ENCODE measurements at places on chromosomes 1 and 21.

- DNase-seq = no peak
Observed at GRCh38 chr21:18253221-18253620, 8.6 kb downstream of the CHODL start.

DNA sequence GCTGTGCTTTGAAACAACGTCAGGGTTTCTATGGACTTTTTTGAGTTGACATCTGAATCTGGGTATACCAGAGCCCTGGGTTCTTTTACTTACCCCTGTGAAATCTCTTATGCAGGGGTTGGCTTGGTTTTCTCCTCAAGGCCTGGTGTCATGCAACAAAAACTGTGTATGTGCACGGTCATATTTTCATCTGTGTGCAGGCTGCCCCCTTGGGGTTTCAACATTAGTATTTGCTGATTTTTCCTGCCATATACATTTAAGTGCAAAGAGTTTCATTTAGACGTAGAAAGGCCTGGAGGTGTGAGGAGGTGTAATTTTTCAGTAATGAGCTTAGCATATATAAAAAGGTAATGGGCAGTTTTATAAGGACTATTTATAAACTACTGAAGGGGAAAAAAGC, 22.0 kb upstream of the ZBTB18 start:
- DNase-seq = no peak

DNA sequence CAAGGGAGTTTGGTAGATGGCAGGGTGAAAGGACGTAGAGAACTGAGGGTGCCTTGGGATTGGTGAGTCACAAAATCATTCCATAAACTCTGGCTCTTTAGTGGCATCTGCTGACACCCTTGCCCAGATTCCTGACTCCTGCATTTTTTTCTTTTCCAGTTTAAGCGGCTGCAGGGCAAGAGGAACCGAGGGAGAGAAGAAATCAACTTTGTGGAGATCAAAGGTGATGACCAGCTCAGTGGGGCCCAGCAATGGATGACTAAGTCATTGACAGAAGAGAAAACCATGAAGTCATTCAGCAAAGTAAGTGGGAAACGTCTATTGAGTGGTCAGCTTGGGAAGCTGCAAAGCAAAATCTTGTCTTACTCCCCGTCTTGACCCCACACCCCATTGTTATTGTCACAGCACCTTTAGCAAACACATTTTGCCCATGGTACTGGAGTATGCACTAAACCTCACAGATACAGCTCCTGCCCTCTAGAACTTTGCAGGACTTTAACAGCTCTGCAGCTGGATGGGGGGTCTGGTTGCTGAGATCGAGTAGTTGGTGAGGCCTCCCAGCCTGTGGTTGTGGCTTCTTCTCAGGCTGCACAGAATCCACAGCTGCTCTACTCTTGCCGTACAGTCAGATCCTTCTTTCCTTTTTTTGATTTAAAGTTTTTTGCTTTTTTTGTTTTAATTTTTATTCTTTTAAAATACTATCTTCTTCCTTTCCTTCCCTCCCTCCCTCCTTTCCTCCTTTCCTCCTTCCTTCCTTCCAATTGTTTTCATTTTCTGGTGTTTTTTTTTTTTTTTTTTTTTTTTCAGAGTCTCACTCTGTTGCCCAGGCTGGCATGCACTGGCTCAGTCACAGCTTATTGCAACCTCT, 21.9 kb downstream of the SH2D2A start:
- no peak for DNase-seq

GRCh38 chr1:106523497-106523896, 533.0 kb upstream of the PRMT6 start:
- no peak for DNase-seq

GRCh38 chr1:2636733-2637132, 3.9 kb upstream of the MMEL1 start:
- DNase-seq = no peak

DNA sequence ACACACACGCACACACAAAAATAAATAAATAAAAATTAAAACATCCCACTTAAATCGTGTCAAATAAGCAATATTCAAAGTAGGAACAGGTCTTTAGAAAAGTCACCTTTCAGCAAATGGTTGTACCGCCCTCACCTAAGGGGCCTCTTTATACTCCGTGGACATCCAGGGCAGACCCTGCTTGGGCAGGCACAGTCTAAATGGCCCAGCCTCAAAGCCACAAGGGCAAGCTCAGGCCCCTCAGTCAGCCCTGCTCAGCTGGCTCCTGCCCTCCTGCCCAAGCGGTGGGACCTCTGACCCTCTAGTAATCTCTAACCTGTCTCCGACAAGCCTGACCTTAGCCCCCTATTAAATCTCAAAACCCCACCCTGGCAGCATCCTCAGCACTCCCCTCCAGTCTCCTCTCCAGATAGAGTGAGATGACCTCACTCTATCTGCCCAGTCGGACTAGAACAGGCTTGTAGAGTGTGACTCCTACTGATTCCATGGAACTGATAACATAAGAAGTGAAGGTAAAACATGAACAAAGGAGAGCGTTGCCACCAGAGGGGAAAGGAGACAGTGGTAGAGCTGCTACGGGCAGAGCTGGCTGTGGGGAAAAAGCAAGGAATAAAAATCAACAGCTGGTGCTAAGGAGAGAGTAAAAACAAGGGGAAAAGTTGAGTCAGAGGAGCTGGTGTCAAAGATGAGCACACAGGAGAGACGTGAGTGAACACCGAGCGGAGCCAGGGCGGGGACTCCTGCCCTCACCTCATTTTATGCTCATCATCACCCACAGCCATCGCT, 36.0 kb downstream of the SIPA1L2 start:
- DNase-seq = no peak

- DNase-seq = peak; percentile 84
Observed at GRCh38 chr1:3319874-3320245, 134.6 kb upstream of the ARHGEF16 start.

DNA sequence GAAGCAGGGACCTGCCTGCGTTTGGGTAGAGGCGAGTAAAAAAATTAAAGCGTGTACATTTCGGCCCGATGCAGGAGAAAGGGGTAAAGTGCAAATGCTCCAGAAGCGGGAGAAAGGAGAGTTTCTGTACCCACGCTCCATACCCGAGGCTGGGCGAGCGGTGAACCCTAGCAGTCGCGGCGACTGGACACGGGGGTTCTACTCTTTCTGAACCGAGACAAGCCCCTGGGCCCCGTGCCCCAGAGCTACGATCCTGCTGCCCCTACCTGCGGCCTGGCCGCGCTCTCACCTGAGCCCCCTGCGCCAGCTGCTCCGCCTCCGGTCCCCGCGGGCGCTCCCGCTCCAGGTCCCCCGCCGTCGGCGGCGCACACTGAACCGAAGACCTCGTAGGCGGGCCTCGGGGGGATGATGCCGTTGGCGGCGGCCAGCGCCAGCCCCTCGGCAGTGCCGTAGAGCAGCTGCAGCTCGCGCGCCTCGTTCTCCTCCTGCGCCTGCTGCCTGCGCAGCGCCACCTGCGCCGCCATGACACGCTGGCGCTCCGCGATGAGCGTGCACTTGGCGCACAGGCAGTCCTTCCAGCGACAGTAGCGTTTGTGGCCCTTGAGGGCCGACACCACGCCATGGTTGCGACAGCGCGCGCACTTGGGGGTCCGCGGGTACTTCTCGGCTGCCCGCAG, 2.4 kb downstream of the DMRTA2 start:
- DNase-seq = peak; percentile 25

- no peak for DNase-seq
Observed at GRCh38 chr1:68199603-68200002, 32.7 kb downstream of the WLS start.

DNA sequence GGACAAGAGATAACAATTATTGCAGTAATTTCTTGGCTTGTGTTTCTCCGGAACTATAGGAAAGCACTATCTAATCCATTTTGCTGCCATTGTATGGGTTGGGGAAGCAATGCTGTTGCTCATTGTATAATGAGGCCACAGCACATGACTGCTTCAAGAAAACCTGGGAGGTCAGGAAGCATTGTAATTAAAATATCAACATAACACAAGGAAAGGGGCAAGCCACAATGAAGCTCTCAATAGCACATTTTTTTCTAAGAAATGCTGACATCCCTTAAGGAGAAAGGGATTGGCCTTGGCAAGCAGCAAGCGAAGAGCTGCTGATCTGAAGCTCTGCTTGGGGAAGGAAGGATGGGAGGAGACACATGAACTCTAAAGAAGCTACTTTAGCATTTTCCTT, 44.0 kb downstream of the PLPP3 start:
- no peak for DNase-seq

- no peak for DNase-seq
Observed at GRCh38 chr1:201017828-201018163, 5.7 kb downstream of the KIF21B start.

DNA sequence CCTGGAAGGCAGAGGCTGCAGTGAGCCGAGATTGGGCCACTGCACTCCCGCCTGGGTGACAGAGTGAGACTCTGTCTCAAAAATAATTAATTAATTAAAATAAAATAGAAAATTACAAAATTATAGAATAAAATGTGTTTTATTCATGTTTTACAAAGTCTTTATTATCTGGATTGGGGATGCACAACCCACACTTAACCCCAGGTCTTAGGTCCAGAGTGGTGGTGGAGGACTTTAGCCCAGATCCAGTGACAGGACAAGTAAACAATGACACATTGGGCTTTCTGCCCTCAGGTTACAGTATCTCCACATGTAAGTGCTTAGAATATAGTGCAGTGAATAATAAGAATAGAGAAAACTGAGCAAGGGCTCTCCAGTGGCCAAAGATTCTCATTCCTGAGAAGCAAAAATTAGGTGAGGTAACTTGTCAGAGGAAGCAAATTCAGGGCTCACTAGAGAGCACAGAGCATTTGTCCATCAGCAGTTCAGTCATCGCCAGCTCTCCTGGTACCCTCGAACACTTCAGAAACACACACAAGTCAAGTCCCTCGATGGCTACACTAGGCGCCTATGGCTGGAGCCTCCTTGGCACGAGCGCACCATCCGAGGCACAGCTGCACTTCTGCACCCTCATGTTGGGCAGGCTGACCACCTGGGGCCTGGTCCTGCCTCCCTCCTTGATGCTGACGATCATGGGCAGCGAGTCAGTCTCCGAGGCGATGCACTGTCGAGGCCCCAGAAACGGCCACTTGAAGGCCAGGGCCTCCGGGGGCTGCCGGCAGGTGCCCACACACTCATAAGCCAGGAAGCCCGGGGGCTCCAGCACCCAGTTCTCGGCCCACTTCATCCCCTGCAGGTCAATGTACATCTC, 2.6 kb downstream of the LEFTY1 start:
- DNase-seq = no peak

DNA sequence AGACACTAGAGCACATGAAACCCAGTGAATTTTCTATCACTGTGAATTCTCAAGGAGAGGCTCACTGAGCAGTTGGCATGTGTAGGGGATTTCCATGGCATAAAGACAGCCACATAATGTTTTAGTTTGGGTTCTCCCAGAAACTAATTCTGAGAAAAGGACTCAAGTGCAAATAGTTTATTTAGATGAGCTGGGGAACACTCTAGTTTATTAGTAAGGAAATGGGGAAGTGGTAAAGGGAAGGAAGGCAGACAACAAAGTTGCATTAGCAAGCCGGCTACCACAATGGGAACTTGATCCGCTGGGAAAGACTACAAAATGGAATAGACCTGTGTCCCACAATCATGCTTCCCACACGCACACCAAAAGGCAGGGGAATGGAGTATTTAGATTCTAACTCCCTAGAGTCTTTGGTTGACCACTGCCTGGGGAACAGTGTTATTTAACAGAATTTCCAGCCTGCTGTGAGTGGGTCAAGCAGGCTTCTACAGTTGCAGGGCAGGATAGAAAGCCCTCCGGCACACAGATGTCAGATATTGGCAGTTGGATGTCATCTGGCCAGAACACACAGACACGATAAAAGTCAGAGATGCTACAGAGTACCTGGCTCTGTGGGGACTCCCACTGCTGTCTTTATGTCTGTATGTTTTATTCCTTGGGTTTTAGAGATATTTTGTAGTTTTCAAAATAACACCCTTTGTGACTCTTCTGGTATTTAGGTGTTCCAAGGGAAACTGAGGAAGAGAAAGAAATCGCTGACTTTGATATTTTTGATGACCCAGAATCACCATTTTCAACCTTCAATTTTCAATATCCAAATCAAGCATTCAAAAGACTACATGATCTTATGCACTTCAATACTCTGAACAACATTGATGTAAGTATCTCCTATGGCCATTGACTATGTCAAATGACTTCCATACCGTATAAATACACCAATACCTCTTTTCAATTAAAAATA, 150.1 kb downstream of the PLA2G4A start:
- DNase-seq = no peak

DNA sequence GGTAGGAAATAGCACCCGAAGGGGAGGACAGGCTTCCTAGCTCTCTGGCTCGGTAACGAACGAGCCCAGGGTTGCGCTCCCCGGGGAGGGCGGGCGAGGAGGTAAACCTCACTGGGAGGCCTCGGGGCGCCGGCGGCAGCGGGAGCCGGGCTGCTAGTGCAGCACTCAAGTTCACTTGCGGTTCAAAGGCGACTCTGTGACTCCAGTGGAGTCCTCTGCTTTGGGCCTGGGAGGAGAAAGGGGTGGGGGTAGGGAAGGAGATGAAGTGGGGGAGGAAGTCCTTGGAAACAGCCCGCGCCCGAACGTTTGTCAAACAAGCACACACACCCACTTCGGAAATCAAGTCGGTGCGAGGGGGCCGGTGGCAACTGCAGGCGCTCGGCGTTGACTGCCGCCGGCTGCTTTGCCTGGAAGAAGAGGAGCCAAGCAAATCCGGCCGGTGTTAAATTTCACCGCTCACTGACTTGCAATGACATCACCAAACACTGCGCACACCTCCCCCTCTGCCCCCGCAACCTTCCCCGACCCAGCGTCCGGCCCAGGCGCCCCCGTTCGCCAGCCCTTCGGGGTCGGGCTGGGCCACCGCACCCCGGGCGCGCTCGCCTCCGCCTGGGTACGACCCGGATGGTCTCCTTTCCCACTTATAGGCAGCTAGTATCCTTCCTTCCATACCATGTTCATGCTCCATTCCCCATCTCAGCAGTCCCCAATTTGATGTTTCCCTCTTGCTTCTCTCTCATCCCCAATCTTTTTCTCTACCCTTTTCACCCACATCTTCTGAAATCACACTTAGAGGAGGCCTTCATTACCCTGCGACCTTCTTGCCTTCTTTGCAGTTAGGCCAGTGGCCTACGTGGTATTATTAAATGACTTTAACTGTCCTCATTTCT, at the start of gene COL24A1:
COL24A1 (minus strand) TSS at position 207 of the 890 bp plus-strand sequence. CDS start 376 bp downstream, outside the sequence.
- peak; percentile 44 for DNase-seq

- no peak for DNase-seq
Observed at GRCh38 chr1:16420424-16421118, 16.7 kb downstream of the SPATA21 start.

GRCh38 chr1:9827558-9828185, 3.9 kb upstream of the CLSTN1 start:
- DNase-seq = peak; percentile 54

GRCh38 chr1:205542367-205542766, 37.9 kb downstream of the CDK18 start:
- DNase-seq = no peak

- no peak for DNase-seq
Observed at GRCh38 chr1:33152685-33153432, 29.0 kb downstream of the TRIM62 start.

GRCh38 chr1:213051127-213051880, at the start of gene RPS6KC1:
Gene RPS6KC1 (plus strand): TSS chr1:213051241. CDS start chr1:213051405, 164 bp downstream.
- DNase-seq = peak; percentile 93

- no peak for DNase-seq
Observed at GRCh38 chr1:101128846-101129245, 103.3 kb upstream of the DPH5 start.

DNA sequence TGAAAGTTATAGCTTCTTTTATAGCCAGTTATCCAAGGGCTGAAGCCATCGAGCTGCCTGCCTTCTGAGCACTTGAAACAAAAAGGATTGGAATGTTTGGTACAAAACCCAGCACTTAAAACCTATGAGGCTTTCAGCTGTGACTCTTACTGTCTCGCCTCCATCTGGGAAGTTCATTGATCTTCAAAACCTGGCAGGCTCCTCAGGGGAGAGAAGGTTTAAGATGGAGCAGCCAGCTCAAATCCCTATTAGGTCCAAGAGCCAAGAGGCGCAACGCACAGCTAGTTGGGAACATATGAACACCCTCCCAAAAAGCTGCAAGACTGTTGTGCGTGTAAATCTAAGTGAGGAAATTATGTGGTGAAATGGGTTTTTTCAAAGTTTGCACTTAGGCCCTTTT, 33.4 kb downstream of the BACE2 start:
- no peak for DNase-seq
